ENCODE measurements at places on chromosomes 2 and 18.

GRCh38 chr2:97697252-97698235 is 15.8 kb upstream of the ZAP70 start:
- DNase-seq = peak; percentile 34

DNA sequence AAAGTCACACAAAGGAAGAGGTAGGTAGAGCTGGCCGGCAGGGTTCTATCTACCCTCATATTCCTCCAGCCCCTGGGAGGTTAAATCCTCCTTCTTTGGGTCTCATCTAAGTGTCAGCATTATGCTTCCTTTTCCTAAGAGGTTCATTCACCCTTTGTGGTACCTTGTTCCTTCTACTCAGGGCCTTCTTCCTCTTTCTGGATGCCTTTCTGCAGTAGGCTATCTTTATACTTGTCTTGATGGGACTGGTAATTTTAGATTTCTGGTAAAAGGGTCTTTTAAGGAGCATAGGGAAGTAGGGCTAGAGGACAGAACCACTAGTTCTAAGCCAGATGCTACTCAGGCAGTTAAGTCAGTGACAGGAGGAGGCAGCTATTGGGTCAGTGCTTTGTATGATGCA is 13.7 kb upstream of the TNP1 start:
- no peak for DNase-seq

GRCh38 chr2:34419856-34420255 is 820.8 kb upstream of the FAM98A start:
- no peak for DNase-seq

DNA sequence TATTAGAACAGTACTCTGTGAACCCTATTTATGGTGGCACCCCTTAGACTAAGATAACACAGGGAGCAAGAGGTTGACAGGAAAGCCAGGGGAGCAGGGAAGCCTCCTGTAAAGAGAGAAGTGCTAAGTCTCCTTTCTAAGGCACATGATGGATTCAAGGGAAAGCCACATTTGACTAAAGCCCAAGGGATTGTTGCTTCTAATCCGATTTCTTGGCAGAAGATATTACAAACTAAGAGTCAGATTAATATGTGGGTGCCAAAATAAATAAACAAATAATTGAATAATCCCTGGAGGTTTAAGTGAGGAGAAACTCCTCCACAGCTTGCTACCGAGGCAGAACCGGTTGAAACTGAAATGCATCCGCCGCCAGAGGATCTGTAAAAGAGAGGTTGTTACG is 333.2 kb downstream of the SOX11 start:
- DNase-seq = no peak

DNA sequence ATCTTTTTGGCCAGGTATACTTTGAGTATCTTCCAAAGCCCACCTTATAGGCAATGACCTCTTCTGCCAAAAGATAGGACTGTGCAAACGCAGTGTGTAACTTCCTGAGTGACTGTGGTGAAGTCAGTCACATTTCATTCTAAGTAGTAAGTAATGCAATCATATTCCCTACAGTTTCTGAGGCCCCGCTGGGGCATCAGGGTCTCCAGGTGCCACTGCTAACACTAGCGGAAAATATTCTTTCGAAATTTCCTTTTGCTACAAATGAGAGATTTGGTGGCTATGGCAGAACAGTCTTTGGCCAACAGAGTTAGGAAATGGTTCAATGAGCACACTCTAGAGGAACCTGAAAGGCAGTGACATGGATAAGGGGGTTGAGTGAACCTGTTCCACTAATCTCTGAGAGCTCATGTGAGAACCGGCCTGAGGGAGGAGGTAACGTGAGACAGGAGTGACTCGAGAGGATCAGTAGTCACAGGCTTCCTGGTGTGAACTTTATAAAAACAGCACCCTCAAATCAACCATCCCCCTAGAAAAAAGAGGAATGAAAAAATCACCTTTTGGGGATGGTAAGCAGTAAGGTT is 102.6 kb upstream of the LPIN2 start:
- no peak for DNase-seq

- DNase-seq = no peak
Measured at GRCh38 chr18:34592961-34593382, 117.1 kb upstream of the DTNA start.

- DNase-seq = no peak
Measured at GRCh38 chr2:185771396-185771795, 32.8 kb downstream of the FSIP2 start.

DNA sequence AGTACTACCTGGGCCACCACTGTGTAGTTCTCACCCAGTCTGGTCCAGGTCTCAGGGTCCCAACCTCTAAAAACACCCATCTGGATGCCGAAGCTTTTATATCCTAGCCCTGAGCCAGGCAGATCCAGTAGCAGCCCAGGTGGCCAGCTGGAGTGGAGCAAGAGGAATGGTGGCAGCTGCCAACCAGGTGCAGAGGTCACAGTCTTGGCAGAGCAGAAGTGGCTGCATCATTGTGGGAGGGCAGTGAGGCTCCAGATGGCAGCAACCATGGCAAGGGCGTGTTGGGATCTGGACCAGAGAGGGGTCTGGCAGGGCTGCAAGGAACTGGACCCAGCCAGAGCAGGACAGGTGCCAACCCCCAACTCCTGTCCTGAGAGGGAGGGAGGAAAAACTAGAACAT is 72.2 kb upstream of the AGAP1 start:
- DNase-seq = no peak

DNA sequence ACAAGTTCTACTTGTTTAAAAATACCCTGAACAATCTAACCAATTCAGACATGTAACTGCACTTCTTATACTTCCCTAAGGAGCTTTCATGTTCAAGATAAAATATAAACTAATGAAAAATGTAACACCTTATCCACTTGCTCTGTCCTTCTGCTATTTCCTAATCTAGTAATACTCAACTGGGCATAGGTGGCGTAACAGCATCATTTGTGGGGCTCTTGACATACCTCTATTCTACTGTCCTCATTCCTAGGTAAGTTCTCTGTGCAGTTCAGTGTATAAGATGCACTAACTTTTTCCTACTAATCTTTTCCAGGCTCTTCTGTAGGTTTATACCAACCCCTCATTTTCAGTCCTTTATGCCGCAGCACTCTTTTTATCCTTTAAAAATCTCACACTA is 36.7 kb downstream of the PRKD3 start:
- no peak for DNase-seq

GRCh38 chr2:114024326-114024725 is 134.4 kb downstream of the ACTR3 start:
- no peak for DNase-seq

DNA sequence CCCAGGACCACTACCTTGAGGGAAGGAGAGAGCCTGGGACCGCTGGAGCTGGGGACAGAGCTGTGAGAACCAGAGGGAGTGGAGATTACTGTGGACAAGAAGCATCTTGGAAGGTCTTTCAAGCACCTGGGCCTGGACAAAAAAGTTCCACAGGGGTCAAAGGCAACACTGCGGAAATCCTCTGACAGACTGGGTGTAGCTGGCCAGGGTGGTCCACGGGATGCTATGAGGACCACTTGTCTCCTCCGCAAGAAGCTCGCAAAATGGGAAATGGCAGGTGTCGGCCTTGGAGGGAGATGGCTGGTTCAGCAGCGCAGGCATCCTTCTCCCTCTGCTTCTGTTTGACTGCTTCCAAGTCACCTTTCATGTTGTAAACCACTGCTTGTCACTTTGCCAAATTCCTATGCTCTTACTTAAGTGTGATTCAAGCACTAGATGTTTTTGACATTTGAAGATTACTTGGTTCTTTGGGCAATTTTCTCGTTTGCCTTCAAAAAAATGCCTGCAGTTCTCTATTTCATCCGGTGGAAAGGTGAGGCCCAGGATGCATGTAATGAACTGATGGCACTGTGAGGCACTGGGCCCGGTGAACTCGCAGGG is 27.7 kb downstream of the KLHL29 start:
- DNase-seq = no peak

- no peak for DNase-seq
Measured at GRCh38 chr2:157221394-157221988, 36.0 kb upstream of the GALNT5 start.

DNA sequence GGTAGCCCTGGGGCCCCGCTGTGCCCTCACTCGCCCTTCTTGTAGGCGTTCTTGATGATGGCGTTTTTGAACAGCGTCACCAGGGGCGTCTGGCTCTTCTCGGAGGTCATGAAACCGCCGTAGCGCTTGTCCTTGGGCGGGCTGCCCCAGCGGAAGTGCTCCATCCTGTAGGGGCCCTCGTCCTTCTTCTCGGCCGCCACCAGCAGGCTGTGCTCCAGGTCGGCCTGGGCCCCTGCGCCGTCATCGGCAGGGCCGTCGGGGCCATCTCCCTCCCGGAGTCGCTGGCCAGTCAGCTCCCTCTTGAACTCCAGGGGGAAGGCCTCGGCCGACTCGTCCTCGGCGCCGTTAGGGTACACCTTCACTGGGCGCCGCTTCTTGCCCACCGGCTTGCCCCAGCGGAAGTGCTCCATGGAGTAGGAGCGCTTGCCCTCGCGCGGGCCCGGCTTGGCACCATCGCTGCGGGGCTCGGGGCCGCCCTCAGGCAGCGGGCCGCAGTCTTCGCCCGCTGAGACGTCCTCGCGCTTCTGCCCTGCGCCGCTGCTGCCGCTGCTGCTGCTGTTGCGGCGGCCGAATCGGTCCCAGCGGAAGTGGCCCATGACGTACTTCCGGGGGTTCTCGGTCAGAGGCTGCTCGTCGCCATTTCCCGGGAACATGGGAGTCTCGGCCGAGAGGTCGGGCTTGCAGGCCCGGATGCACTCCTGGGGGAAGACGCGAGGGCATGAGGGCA is 7.2 kb downstream of the POMC start:
- DNase-seq = no peak

- no peak for DNase-seq
Measured at GRCh38 chr2:44250376-44250775, 24.9 kb upstream of the SLC3A1 start.

DNA sequence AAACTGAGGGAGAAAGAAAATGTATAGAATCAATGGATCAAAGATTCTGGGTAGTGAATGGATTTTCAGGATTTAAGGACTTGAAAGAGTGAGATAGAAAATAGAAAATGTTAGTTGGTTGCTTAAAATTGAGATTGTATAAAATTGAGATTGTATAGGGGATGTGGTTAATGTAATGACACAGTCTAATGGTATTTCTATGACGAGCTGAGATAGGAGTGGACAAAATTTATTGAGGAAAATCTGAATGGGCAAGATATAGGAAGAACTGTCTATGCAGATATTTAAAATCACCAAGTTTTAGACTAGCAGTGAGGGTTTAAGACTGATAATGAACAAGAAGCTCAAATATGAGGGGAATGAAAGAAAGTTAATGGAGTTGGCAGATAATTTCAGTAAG is 406.6 kb downstream of the NYAP2 start:
- no peak for DNase-seq

GRCh38 chr2:166765141-166765540 is 123.1 kb upstream of the XIRP2 start:
- DNase-seq = no peak

GRCh38 chr2:201452058-201452921 is 750 bp downstream of the STRADB start:
- DNase-seq = no peak

DNA sequence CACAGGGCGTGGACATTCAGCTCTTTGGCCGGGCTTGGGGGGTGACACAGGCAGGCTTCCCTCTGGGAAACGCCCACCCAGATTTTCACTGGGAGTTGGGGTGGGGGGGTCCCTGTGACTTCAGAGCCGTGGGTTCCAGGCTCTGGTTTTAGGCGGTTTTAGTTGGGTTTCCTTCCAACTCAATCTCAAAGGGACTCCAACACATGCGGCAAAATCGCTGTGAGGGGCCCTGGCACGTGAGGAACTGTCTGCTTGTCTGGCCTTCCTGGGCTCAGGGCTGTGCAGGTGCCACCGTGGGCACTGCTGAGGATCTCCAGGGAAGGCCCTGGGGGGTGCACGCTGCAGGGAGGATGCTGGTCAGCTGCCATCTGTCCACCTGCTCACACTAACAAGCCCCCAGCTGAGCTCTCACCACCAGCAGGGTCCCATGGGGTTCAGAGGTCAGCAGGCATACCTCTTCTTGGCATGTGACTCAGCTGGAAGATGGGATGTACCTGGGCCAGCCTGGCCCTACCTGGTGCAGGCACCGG is 11.7 kb downstream of the HS6ST1 start:
- no peak for DNase-seq

- no peak for DNase-seq
Measured at GRCh38 chr2:176115883-176116813, at the start of gene HOXD10. Gene HOXD10, plus strand, starts transcription at chr2:176116778. Its CDS starts 56 bp downstream, at chr2:176116834.

DNA sequence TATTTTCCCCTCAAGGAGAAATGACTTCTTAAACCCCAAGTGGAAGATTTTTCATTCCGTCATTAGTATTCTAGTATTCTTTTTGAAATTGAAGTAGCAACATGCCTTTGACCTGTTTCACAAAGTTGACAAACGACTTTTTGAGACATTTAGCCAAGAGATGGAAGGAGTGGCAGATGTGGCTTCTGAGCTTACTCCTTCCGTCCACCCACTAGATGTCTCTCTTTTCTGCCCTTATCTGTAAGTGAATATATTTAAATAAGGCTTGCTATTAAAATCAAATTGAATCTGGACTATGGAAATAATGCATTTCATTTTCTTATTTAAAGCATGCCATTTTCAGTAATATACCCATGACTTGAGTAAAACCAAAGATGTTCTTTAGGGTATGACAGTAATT is 74.1 kb downstream of the ACTR3 start:
- no peak for DNase-seq

- no peak for DNase-seq
Measured at GRCh38 chr2:33735096-33735495, 136.0 kb upstream of the FAM98A start.

DNA sequence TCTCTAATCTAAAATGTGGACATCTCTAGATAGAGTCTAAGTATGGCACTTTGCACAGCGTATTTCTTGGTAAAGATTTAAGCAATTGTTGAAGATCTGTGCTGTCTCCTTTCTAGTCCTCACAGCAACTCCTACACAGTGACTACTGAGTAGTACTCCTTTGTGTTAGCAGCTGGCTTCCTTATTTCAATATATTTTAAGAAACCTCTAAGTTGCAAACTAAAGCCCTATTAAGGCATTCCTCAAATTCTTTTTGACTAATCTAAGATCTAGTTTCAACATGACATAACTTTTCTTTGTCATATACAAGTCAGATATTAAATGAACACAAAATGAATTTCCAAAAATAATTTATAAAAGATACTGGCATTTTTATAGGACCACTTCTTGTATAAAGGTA is 121.8 kb upstream of the DNAJC10 start:
- no peak for DNase-seq

DNA sequence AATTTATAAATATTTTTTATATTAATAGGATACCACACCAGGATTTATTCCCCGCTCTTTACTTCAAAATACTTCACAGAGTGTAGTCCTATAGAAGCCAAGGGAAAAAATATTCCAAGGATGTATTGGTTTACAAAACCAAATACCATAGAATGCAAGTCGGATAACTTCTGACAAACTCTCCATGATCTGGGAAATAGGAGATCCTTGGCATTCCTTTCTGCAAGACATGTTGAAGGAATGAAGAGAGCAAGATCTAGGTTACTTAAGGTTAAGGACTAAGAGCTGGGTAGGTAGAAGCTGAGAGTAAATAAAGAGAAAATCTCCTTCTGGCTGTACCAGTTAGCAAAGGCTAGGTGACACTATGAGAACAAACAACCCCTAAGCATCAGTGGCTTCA is 141.2 kb downstream of the LRATD1 start:
- DNase-seq = no peak

GRCh38 chr2:50753234-50753633 is 278.7 kb downstream of the NRXN1 start:
- no peak for DNase-seq
